ENCODE measurements at places on chromosomes 16 and 17.

- no peak for DNase-seq
Measured at GRCh38 chr17:45660474-45660873, 123.6 kb upstream of the CRHR1 start.

DNA sequence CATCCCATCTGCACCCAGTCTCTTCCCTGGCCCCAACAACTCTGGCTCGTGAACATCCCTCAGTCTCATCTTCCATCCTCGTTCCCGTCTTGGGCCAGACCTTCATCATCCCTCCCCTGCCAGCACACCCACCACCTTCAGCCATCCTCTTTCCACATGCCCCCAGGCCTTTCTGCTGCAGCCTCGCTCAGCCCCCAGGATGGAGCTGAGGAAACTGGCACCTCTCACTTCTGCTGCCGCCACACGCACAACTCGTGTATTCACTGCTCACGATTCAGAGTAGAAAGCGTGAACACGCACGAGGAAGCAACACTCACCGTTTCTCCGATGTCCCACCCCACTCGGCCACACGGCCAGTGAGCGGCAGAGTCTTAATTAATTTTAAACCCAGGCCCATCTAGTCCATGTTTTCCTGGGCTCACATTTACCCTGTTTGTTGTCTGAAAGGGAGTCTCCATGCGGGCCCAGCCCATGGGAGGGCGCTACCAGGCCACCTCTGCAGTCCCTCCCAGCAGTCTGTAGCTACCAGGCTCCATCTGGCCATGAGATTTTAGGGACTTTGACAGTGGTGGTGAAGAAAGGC is 12.5 kb downstream of the C16orf90 start:
- no peak for DNase-seq

GRCh38 chr16:69784586-69784985 is 22.5 kb downstream of the WWP2 start:
- DNase-seq, result no peak

- no peak for DNase-seq
Measured at GRCh38 chr17:40944531-40944930, 7.1 kb upstream of the KRT23 start.

DNA sequence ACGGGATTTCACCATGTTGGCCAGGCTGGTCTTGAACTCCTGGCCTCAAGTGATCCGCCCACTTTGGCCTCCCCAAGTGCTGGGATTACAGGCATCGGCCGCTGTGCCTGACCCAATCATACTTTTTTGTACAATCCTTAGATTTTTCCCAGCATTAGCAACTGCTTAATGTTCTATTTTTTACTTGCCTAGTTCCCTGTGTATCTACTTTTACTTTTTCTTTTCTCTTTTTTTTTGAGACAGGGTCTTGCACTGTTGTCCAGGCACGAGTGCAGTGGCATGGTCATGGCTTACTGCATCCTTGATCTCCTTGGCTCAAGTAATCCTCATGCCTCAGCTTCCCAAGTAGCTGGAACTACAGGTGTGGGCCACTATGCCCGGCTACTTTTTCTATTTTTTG is 9.5 kb downstream of the GRB2 start:
- DNase-seq, result no peak

- peak; percentile 33 for DNase-seq
Measured at GRCh38 chr17:67718325-67718941, 697 bp downstream of the NOL11 start.

GRCh38 chr16:71590584-71590983 is 13.7 kb upstream of the TAT start:
- no peak for DNase-seq

GRCh38 chr17:40637931-40638330 is 9.7 kb downstream of the SMARCE1 start:
- no peak for DNase-seq

- DNase-seq, result peak; percentile 97
Measured at GRCh38 chr17:82281502-82282238, 8.2 kb upstream of the CSNK1D start.

DNA sequence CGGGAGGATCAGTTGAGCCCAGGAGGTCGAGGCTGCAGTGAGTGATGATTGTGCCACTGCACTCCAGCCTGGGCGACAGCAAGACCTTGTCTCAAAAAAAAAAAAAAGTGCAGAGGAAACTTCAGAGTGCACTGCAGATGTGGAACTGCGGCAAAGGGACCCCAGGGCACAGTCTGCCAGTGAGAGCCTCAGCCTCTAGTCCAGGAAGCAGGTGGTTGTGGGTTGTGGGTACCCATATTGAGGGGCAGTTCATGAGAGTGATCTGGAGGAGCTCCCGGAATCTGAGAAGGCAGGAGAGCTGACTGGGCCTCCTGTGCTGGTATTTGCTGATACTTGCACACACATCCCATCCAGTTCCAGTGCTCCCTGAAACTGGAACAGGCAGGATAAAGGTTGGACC is 13.1 kb downstream of the FOXN1 start:
- no peak for DNase-seq

DNA sequence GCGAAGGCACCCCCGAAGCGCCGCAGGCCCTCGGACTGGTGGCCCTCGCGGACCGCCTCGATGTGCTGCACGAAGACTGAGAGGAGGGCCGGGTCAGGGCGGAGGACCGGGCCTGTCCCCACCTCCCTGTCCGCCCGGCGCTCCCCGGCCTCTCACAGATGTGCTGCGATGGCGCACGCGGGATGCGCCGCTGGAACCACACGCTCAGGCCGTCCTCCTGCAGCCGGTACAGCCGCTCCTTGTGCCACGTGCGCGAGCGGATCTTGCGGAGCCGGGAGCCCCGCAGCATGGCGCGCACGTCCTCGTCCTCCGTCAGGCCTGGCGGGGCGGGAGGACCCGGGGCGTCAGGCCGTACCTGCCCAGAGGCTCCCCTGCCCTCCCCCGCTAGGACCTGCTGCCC is 11.3 kb downstream of the PLCD3 start:
- no peak for DNase-seq

GRCh38 chr16:75647112-75647491 is 363 bp downstream of the KARS1 start:
- no peak for DNase-seq

GRCh38 chr17:15501282-15501681 is 33.9 kb upstream of the CDRT4 start:
- DNase-seq, result no peak

DNA sequence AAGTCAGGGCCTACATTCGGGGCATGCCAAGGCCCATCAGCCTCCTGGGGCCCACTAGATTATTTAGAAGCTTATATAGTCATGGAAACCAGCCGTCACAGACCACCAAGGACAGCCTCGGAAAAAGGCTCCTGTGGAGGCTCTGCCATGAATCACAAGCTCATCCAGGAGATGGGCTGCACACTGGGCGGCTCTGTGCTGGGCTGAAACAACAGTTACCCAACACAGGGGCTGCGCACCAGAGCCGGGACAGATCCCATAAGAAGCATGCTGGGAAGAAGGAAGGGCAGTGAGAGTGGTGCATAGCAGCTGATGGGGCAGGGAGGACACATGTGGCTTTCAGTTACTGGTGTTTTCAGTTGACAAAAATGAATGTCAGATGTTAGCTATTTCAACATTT is 67.7 kb upstream of the GSG1L start:
- DNase-seq, result no peak

GRCh38 chr16:14389359-14389758 is 240.7 kb downstream of the PARN start:
- DNase-seq, result no peak

DNA sequence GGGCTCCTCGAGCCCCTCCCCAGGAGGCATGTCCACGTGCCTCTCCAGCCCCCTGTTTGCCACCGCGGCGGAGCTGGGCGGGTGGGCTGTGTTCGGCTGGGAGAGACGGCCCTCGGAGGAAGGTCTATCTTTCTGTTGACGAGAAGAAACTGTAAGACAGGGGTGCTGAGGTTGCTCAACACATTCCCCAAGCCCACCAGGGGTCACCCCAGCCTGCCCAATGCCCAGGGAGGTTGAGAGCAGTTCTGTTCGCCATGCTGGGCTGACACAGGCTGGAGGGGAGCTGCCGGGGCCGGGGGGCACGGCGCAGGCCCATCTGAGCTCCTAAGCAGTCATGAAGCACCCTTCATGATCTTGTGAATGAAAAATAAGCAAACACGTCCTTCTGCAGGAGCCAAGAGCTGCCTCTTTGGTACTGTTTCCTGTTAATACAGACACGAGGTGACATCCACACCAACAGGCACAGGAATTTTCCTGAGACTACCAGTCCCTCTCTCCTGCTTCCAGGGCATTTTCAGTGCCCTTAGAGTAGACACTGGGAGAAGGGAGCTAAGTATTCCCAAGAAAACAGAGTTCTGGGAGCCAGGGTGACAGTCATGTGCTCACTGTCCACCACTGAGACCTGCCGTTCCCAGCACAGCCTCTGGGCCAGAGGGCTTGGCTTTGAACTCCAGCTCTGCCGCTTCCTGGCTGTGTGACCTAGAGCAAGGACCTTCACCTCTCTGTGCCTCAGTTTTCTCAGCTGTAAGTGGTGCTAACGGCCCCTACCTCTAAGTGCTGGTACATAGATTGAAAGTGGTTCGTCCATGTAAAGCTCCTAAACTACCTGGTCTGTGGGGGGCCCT is 9.2 kb downstream of the UBALD2 start:
- DNase-seq, result no peak

DNA sequence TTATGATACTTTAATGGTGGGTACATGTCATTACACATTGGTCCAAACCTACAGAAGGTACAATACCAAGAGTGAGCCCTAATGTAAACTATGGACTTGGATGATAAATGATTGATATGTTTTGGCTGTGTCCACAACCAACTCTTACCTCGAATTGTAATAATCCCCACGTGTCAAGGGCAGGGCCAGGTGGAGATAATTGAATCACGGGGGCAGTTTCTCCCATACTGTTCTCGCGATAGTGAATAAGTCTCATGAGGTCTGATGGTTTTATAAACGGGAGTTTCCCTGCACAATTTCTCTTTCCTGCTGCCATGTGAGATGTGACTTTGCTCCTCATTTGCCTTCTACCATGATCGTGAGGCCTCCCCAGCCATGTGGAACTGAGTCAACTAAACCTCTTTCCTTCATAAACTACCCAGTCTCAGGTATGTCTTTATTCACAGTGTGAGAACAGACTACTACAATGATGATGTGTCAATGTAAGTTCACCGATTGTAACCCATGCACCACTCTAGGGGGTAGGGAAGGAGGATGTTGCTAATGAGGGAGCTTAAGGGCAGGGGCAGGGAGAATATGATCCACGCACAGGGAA is 7.0 kb upstream of the METTL22 start:
- DNase-seq, result no peak

DNA sequence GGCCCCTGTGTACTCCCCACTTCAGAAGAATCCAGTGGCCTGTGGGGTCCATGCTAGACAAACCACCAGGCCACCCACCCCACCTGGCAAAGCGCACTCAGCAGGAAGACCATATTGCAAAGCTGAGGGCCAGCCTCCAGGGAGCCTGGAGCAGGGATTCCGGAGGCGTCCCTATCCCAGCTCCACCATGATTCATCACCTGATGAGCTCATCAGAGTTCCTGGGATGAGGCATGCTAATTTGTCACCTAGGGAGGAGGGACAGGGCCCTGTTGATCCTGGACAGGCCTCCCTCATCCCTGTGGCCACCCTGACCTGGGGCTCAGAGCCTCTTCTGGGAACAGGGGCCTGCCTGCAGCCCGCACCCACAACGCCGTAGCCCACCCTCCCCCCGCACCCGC is 131.6 kb upstream of the PLCG2 start:
- peak; percentile 59 for DNase-seq

DNA sequence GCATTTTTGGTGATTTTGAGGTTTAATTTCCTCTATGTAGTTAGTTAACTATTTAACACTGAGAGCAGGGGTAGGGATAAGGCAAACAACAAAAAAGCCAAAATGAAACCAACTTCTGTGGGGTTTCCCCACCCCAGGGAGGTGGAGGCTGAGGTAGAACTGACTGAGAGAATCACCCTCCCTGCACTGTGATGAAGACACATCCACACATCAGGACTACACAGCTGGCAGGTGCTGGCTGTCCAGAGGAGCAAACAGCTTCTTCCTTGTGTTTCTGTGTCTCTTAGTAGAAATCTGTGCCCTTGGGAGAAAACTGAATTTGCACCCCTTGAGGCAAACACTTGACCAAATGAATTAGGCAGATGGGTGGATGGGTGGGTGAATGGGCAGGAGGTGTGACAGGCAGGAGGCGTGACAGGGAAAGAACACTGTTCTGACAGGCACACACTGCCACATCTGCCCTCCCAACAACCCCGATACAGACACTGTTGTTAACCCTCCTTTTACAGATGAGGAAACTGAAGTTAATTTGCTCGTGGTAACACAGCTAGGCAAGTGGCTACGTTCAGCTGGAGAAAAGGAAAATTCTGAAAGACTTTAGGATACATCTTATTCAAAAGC is 62.9 kb upstream of the AMZ2 start:
- no peak for DNase-seq

GRCh38 chr16:9800186-9800738 is 382.0 kb downstream of the GRIN2A start:
- no peak for DNase-seq

- DNase-seq, result no peak
Measured at GRCh38 chr17:47918006-47918405, 22.0 kb downstream of the SP2 start.

GRCh38 chr16:52191531-52192134 is 355.3 kb downstream of the TOX3 start:
- peak; percentile 65 for DNase-seq

DNA sequence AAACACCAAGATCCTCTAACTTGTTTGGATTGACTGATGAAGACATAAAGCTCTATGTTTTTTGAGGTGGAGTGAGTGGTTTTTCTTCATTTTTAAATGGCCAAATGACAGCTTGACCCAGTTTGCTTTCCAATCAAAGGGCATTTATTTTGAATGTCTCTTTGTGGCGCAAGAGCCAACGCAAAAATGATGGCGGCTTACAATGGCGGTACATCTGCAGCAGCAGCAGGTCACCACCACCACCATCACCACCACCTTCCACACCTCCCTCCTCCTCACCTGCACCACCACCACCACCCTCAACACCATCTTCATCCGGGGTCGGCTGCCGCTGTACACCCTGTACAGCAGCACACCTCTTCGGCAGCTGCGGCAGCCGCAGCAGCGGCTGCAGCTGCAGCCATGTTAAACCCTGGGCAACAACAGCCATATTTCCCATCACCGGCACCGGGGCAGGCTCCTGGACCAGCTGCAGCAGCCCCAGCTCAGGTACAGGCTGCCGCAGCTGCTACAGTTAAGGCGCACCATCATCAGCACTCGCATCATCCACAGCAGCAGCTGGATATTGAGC is 329 bp downstream of the NLK start:
- DNase-seq, result no peak

DNA sequence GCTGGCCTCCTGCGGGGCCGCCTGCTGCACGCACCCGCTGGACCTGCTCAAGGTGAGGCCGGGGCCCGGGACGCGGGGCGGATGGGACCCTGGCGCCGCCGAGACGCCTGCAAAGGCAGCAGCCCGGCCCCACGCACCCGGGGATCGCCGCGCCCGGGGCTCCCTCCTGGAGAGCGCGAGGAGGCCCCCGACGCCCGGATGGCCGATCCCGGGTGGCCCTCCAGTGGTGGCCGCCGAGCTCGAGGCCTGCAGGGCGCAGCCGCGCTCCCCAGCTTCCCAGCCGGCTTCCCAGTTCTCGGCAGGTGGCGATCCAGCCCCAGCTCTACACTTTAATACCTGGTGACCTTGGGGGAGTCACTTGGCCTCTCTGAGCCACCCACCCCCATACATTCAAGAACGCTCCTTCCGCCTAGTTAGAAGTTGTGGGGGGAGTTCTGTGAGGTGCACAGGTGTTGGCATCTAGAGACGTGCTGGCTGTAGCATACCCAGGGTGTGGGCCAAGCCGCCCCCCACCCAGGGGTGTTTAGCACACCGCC is 452 bp downstream of the SLC25A10 start:
- DNase-seq, result peak; percentile 11

- no peak for DNase-seq
Measured at GRCh38 chr17:59561042-59561441, 4.4 kb upstream of the DHX40 start.
